ENCODE measurements at places on chromosomes 3 and 15.

GRCh38 chr3:24161841-24162240, 216.8 kb downstream of the NR1D2 start:
- no peak for DNase-seq

- DNase-seq: no peak
Observed at GRCh38 chr3:116267116-116267515, 178.2 kb downstream of the LSAMP start.

GRCh38 chr15:89179966-89180875, 41.2 kb downstream of the RLBP1 start:
- peak; percentile 18 for DNase-seq

DNA sequence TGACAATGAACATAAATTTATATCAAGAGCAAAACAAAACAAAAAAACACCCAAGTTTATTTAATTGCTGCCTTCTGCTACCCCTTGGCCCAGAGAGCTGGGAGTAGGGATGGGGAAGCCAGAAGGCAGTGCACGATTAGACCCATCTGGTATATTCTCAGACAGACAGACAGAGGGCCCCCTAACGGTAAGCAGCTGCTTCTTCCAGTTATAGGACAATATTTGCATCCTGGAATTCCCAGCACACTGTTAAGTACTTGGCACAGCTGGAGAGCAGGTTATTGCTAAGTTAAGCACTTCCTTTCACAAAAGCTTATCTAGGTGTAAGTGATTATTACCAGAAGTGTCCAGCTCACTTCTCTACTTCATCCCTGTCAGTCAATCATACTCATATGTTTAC, 39.3 kb downstream of the C2CD4B start:
- DNase-seq: peak; percentile 60
